ENCODE measurements at places on chromosomes 13 and 19.

DNA sequence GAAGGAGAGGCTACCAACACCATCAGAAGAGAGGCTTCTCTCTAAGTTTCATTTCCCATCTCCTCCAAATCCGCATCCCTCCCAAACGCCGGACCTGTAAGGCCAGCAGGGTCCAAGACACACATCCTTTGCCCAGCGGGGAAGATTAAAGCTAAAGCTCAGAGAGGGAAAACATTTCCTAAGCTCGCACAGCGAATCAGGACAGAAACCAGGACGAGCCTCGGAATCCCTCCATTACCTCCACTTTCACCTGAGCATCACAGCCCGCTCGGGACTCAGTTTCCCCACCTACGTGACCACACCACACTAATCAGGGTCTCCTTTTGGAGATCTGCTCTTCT lies 711 bp upstream of the FOSB start:
- no peak for DNase-seq

- no peak for DNase-seq
Measured at GRCh38 chr19:690203-690602, 5.0 kb downstream of the PRSS57 start.

GRCh38 chr19:14473978-14474578 lies 1.1 kb downstream of the PTGER1 start:
- no peak for DNase-seq

GRCh38 chr19:35088131-35088913 lies 27.3 kb upstream of the FXYD3 start:
- DNase-seq: no peak

GRCh38 chr13:98144801-98145350 lies 2.0 kb downstream of the FARP1 start:
- peak; percentile 50 for DNase-seq

DNA sequence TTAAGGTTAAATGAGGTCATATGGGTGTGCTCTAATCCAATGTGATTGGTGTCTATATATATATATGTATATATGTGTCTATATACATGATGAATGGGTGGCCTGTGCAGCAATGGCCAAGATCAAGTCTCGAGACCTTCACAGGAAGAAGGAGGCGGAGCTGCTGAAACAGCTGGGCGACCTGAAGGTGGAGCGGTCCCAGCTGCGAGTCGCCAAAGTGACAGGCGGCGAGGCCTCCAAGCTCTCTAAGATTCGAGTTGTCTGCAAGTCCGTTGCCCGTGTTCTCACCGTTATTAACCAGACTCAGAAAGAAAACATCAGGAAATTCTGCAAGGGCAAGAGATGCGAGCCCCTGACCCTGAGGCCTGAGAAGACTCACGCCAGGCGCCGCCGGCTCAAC lies 109.8 kb downstream of the EFNB2 start:
- DNase-seq: no peak

- DNase-seq: no peak
Measured at GRCh38 chr19:3423183-3423829, 56.9 kb downstream of the NFIC start.

- peak; percentile 51 for DNase-seq
Measured at GRCh38 chr13:38350114-38350617, 515 bp downstream of the UFM1 start.

GRCh38 chr13:109781384-109782065 lies 4.9 kb downstream of the IRS2 start:
- DNase-seq: no peak

- peak; percentile 69 for DNase-seq
Measured at GRCh38 chr19:45340232-45340898, at the start of gene KLC3. Gene KLC3 (plus strand): TSS chr19:45340750. CDS start chr19:45345542, 4,792 bp downstream.

DNA sequence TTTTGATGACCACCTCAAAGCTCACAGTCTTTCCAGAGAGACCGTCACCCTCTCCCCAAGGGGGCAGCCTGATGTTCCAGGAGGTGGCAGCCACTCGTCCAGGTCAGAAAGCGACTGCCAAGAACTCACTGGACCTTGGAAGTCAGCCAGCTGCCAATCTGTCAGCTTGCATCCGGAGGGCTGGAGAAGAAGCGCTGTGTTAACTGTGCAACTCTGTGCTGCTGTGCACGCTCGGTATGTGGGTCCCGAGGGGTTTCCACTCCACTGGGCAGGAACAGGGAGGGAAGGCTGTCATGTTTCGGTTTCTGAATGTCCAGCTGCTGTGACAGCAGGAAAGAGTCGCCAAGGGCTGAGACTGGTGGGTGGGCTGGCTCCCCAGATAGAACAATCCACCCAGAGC lies 89.2 kb downstream of the CACNA1A start:
- DNase-seq: peak; percentile 50

GRCh38 chr13:91305652-91306051 lies 41.8 kb upstream of the MIR17HG start:
- no peak for DNase-seq

- DNase-seq: no peak
Measured at GRCh38 chr13:50156140-50156539, 140.9 kb downstream of the KCNRG start.

DNA sequence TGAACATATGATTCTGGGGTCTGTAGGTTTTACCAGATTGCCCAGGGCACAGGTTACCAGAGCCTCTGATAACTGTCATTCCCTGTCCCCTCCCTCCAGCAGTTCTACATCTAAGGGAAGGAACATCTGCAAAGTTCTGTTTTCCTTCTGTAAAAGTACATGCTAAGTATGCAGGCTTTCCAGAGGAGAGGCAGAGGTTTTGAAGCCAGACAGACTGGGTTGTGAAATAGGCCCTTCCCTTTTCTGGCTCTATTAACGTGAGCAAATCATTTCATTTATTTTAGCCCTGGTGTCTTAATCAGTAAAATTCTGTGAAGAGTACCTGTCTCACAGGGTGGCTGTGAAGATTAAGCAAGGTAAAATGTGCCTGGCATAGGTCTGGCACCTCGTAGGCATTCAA lies 66.1 kb upstream of the C1QTNF9 start:
- no peak for DNase-seq

GRCh38 chr13:30580852-30581502 lies 36.7 kb upstream of the USPL1 start:
- no peak for DNase-seq

- DNase-seq: no peak
Measured at GRCh38 chr13:49993666-49994065, 3.2 kb upstream of the TRIM13 start.

All from nephron progenitor cell (in vitro differentiated cells).